NCI-H2081 (cell line): ENCODE measurements at places on chromosomes 16 and 17.

DNA sequence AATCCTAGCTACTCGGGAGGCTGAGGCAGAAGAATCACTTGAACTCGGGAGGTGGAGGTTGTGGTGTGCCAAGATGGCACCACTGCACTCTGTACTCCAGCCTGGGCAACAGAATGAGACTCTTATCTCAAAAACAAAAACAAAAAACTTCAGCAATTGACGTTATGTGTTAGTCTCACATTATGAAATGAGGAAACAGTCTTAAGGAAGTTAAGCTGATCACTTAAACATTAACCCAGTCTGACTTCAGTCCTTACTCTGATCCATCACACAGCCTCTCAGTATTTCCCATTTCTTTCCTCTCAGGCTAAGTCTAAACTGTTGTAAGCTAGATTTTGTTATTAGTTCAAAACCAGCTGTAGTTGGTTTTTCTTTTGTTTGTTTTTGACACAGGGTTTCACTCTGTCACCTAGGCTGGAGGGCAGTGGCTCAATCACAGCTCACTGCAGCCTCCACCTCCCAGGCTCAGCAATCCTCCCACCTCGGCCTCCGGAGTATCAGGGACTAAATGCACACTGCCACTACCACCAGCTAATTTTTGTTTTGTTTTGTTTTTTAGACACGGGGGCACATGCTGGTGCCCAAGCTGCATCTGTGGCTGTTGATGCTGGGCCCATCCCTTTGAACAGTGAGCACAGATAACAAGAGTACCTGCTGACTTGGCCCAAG, 6.3 kb downstream of the JPT1 start:
- no peak for DNase-seq

DNA sequence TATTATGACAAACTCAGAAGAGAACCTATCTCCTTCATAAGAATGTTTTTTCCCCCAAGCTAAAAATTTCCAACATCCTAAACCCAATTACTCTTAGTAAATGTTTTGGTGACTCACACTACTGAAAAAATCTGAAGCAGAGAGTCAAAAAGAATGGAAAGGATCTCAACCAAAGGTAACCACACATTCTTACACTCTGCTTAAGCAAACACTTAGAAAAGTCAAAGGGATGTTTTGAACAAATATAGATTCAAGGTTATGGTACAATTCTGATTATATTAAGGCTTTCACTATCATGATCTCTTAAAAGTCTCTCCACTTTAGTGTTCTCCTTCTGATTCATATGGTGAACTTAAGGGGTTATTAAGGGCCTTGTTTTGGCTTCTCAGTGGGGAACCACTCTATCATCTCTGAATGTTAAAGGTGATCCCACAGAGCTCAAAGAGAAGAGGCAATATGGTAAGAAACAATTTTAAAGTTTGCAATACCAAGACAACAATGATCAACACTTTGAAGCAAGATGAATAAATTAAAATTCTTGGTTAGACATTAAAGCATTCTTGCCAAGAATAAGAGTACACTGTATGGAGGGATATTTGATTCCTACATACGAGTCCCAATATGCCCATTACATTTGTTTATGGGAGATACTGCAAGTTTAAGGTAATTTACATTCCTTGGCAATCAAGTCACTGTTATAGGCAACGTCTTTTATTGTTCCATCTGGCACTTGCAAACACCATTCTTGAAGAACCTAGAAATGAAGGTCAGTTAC, 69.2 kb downstream of the CDC27 start:
- no peak for DNase-seq

GRCh38 chr16:85879975-85880831, 18.8 kb upstream of the IRF8 start:
- DNase-seq, result no peak

DNA sequence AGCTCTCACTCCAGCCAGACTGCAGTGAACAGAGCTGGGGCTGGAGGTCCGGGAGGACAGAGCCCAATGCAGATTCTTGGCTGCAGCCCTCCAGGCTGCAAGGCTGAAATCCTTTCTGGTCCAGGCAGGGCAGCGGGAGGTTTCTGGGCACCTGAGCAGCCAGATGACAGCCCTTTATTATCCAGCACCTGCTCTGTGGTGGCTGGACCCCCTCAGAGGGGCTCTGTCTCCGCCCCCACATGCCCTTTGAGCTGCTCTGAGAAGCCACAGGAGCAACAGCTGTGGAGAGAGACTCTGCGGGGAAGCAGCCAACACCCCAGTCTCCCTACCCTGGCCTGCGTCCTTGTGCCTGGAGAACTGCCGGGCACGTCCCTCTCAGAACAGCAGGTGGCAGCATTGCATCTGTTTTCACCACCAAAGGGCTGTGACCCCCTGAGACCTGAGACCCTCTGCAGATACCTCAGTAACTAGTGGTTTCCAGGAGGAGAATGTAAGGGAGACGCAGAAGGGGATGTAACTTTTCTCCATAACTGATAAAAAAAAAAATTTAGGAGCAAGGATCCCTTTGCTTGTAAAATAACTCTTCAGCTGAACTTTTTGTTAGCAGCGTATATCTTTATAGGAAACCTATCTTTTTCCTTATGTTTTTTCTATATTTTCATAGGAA, 3.7 kb upstream of the CNP start:
- DNase-seq, result peak; percentile 82

DNA sequence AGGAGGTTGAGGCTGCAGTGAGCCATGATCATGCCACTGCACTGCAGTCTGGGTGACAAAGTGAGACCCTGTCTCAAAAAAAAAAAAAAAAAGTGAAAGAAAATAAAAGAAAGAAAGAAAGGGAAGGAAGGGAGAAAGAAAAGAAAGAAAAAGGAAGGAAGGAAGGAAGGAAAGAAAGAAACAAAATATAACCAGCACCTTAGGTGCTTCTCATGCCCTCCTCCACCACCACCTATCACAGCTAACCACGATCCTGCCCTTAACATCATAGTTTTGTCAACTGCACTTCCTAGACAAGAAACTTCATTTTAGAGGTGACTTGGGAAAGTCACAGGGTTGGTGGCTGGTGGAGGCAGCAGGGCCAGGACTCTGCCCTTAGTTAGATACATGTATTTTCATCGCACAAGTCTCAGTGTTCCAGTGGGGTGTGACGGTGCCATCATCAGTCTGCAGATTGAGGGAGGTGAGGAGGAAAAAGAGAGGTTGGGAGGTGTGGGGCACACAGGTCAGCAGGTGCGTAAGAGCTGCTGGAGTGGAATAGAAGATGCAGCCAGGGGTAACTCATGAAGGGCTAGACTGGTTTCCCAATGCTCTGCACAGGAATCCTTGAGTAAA, 10.0 kb downstream of the SUPT4H1 start:
- DNase-seq, result no peak

- no peak for DNase-seq
These were observed 448.6 kb downstream of the SHISA9 start for GRCh38 chr16:13350000-13350399.
